ENCODE measurements at places on chromosomes 2 and 18.

GRCh38 chr2:75289771-75290170 lies 90.5 kb upstream of the TACR1 start:
- no peak for DNase-seq

DNA sequence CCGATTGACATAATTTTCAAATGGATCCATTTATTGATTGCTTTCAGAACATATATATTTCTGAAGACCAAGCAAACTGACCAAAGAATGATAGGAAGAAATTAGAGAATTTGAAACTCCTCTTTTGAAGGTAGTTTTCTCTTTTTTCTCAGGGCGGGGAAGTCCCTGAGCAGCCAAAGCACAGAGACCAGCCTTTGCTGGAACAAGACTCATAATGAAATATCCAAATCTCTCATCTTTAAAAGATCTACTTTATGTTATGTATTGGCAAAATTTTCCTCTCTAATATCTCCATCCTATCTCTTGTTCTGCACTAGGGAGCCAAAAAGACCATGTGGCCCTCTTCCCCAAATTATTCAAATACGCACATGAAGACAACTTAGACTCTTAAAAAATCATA lies 379.0 kb upstream of the TCF4 start:
- no peak for DNase-seq

- no peak for DNase-seq
Observed at GRCh38 chr18:63237881-63238692, 81.5 kb downstream of the BCL2 start.

DNA sequence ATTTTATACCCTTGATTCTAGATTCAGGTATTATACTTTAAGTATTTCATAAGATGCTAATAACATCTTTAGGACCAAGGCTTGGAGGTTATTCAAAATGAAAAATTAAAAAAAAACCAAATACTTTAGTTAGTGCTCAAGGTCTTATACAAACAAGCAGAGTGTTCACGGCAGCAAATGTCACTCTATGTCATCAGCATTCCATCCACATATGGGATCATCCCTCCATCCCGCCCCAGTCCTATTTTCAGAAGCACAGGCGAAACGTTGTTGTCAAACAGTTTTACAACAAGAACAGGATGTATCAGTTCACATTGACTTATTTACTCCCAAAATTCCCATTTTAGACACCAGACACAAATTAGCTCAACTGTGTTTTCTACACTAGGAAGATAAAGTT lies 83.7 kb downstream of the DSEL start:
- no peak for DNase-seq

DNA sequence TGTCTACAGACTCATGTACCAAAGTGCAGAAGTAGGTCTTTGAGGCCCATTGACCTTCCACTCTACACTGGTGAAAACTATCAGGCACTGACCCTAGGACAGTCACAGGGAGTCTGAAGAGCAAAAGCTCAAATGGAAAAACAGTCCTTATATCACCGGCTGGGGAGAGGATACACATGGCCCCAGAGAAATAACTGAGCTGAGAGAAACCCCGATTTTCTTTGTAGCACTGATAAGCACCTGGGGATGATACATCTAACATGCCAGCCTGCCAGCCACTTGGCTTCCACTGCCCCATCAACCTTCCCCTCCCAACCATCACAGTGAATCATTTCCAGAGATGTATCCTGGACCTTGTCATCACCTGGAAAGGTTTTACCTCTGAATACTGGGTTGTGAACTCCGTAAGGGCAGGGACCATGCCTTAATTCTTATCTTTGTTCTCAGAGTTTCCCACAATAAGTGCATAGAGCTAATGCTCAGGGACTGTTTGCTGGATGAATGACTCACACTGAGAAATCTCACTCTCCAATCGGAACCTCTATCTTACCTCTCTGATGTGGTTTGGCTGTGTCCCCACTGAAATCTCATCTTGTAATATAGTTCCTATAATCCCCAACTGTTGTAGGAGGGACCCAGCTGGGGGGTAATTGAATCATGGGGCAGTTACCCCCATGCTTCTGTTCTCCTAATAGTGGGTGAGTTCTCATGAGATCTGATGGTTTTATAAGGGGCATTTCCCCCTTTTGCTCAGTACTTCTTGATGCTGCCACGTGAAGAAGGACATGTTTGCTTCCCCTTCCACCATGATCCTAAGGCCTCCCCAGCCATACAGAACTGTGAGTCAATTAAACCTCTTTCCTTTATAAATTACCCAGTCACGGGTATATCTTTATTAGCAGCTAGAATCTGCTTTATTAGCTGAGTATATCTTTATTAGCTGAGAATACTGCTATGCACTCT lies 37.1 kb downstream of the EVA1A start:
- no peak for DNase-seq

GRCh38 chr2:237968048-237968862 lies 1.4 kb downstream of the UBE2F start:
- DNase-seq = peak; percentile 17

- no peak for DNase-seq
Observed at GRCh38 chr2:54574107-54574859, 118.2 kb downstream of the SPTBN1 start.

- no peak for DNase-seq
Observed at GRCh38 chr2:2547911-2548310, 216.8 kb upstream of the MYT1L start.

DNA sequence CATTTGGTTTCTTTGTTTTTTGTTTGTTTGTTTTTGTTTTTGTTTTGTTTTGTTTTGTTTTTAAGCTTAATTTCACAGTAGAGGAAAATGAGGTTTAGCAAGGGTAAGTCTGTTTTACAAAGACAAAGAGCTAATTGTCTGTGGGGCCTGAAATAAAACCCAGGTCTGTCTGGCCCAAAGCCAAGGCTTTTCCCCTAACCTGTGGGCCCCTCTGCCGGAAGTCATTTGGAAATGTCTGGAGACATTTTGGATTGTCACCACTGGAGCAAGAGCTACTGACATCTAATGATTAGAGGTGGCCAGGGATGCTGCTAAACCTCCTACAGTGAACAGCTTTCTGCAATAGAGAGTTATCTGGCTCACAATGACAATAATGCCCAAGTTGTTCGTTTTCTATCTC lies 167.2 kb downstream of the MAP2 start:
- no peak for DNase-seq

DNA sequence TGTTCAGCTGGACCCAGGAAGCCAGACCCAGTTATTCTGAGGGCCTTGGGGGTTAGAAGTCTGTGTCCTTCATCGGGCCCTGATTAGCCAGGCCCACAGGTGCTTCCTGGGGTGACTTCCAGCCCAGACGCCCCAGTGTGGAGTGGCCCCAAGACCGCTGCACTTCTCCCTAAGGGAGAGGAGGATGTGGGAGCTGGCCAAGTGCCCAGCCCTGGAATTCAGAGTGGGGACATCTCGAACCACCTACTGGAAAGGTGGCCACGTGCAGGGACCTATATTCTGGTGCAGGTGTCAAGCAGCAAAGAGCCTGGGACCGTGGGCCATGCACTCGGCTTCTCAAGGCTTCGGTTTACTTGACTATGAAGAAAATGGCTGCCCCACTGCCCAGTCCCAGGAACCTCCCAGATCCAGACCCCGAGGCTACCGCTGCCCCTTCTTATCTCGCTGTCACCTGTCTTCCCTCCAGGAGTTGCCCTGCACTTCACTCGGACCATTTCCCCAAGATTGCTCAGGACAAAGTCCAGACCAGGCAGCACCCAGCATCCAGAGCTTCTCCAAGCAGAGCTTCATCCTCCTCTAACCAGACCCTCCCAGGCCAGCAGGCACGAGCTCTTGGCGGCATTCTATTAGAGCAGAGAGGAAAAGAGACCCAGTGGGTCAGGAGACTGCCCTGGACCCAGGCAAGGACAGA lies 142.8 kb upstream of the ID2 start:
- no peak for DNase-seq

GRCh38 chr2:240384711-240385450 lies 50.6 kb upstream of the GPC1 start:
- DNase-seq = no peak

GRCh38 chr2:18387441-18388206 lies 172.8 kb downstream of the RDH14 start:
- peak; percentile 36 for DNase-seq

- DNase-seq = no peak
Observed at GRCh38 chr2:47072728-47073191, 82.3 kb downstream of the STPG4 start.

GRCh38 chr2:75787532-75788132 lies 76.9 kb upstream of the GCFC2 start:
- DNase-seq = no peak

DNA sequence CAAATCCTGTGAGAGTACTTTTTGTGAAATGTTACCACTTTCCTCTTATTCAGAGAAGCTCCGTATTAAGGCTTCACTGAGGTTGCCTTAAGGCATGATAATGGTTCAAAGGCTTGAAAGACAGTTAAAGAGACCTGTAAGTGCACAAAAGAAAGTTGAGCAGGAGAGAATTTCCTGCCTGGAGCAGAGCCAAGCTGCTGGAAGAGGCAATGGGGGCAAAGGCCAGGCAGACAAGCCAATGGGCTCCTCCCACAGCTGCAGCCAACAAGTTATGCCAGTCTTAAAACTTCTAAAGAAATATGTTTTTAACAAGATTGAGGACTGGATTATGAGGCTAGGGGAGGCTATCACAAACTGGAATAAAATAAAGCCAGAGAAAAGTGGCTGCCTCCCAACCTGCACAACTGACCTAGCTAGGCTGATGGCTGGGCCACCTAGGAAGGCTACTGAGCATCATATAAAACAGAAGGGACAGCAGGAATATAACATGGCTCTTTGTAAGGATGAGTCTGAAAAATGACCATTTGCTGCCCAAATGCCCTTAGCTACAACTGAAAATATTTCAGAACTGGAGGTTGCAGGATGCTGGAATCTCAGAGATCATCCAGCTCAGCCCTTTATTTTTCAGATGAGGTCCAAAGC lies 2.1 kb downstream of the IL1B start:
- DNase-seq = no peak

- no peak for DNase-seq
Observed at GRCh38 chr2:150391779-150392178, 95.7 kb downstream of the RND3 start.

- no peak for DNase-seq
Observed at GRCh38 chr2:121664713-121665112, 15.5 kb upstream of the CLASP1 start.

Measured in stimulated activated CD8-positive, alpha-beta memory T cell treated with anti-CD3 and anti-CD28 coated beads, Interleukin-15, amount 100 ng/mL, for 4 hours (primary cell).